ENCODE measurements at places on chromosomes 7 and 10.

GRCh38 chr7:36192053-36192824 lies 39.2 kb downstream of the EEPD1 start:
- no peak for DNase-seq

DNA sequence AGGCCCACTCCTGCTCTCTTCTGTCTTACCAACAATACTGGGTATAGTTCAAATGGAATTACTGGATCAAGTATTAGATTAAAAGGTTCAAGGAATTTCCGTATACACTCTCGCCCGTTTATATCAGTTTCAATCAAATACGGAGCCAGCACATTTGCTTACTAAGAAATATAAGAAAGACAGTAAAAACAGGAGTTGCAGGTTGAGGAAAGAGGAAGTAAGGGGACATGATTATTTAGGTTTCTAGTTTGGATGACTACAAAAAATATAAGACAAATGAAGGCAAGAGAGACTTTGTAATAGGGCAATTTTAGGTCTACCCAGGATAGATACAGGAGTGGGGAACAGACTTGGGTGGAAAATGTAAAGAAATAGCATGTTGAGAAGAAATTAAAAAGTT lies 109.9 kb upstream of the ABI1 start:
- no peak for DNase-seq

GRCh38 chr10:113086282-113086681 lies 136.2 kb downstream of the TCF7L2 start:
- DNase-seq: no peak

DNA sequence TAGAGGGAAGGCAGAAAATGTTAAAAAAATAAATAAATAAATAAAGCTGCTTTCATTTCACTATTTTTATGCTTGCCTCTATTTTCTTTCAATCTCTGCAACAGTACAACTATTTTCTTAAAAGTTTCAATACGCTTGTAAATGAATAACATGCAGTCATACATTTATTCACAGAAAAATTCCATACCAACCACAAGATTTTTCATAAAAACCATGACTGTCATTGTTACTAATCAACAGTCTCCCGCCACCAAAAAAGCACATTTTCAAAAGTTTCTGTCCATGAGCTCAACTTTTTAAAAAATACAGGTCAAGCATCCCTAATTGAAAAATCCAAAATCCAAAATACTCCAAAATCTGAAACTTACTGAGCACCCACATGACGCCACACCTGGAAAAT lies 5.3 kb downstream of the PARD3 start:
- DNase-seq: no peak

GRCh38 chr10:12228851-12229250 lies 32.9 kb downstream of the CDC123 start:
- DNase-seq: no peak

DNA sequence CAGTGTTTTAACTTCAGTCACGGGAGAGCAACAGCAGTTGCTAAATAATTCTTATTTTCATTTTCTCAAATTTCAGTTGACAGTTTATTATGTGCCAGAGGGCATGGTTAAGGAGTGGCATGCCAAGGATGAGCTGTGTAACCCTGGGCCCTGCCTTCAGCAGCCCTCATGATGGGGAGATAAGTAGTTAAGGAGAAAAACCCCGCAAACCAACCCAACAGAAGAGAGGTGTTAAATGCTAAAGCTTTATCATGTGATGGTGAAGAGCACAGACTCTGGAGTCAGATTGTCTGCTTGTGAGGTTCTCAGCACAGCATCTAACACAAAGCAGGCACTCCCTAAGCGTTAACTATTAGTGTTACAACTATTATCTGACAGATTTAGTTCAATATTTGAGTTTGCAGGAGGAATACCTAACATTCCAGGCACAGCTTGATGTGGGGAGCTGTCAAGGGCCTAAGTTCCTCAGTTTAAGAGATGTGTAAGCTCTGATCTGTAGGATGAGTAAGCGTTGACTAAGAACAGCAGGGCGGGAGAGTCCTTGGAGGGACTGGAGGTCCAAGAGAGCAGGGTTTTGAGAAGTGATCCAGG lies 29.6 kb downstream of the STAM start:
- DNase-seq: no peak

- DNase-seq: no peak
Observed at GRCh38 chr10:73588656-73589055, 2.5 kb downstream of the USP54 start.

DNA sequence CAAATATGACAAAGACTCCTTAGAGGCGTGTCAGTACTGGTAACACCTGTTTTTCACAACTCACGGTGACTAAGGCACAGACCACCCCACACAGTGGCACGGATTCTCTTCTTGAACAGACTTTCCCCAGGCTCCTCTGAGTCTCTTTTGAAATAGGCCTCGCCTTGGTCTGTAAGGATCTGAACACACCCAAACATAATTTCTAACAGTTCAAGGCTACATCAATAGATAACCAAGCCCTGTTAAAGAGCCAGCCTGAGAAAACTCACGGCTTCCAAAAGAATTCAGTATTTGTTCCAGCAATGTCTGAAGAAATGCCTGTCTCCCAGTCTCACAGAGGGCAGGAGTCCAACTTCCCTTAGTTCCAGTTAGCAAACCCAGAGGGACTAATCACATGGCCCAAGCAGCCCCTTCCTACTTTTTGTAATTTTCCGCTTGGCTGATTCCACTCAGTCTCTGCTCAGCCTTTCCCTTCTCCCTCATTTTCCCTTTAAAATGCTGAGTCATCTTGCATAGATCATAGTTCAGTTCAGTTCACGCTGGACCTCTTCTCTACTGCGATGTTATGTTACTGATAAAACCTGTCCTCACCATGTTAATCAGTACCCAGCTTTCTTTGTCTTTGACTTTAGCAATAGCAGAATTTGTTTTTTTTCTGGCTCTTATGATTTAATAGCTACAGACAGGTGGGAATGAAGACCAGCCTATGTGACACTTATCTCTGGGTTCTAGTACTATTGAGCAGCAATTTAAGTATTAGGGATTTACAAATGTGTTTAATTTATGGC lies 22.6 kb upstream of the AKR1C3 start:
- DNase-seq: no peak

DNA sequence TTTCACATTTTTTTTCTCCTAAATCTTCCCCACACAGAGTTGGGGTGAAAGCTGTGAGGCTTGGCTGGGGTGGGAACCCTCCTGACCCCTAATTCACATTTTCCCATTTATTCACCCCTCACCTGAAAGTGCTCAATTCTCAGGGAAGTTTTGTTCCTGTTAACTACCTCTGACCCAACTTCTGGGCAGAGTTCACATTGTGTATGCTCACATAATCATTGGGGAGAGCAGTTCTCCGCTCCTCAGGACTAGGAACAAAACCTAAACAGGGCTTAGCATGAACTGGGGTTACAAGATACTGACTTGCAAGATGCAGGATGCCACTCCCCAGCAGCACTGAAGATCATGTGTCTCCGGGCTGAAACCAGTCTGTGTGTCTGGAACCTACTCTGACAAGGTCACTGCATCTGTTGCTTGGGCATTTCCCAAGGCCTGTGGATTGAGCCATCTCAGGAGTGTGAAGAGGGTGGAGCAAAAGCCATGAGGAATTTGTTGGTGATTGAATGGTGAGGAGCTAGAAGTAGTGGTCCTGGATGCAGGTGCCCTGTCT lies 258.1 kb upstream of the IGFBP3 start:
- no peak for DNase-seq

- DNase-seq: no peak
Observed at GRCh38 chr7:130144312-130145171, 60.7 kb downstream of the TMEM209 start.

DNA sequence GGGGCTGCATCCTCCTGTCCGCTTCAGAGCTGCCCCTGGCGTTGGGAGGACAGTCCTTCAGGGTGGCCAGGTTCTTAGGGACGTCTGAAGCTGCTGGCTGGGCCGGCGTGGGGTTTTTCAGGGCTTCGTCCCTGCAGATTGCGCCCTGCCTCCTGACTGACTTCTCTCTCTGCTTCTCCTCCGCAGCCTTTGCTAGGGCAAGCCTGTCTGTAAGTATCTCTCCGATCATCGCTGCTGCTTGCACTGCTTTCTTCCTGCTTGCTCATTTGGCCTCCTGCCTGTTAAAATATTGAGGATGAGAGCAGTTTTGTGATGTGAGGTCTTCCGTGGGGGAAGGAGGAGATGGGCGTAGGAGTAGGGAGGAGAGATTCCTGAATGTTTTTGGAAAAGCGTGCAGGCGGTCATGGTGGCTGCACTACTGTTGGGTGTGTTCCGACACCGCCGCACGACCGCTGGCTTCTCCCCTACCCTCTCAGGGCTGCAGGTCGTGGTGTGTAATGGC lies 25.3 kb downstream of the PFKFB3 start:
- no peak for DNase-seq

DNA sequence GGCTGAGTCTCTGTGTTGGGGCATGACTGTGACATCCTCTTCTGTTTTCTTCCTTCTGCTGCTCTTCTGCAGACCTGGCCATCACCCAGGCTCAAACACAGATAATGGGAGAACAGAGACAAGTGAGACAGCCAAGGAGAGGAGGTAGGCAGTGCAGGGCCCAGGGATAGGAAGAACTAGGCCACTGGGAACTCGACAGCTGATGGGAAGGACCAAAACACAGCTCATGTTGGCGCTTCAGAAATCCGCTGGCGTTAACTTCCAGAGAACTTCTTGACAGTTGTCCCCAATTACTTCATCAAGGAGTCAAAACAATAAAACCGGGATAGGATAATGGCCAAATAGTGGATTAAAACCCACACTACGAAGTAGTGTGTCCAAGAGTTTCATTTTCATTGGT lies 97.0 kb upstream of the PALS2 start:
- DNase-seq: no peak

DNA sequence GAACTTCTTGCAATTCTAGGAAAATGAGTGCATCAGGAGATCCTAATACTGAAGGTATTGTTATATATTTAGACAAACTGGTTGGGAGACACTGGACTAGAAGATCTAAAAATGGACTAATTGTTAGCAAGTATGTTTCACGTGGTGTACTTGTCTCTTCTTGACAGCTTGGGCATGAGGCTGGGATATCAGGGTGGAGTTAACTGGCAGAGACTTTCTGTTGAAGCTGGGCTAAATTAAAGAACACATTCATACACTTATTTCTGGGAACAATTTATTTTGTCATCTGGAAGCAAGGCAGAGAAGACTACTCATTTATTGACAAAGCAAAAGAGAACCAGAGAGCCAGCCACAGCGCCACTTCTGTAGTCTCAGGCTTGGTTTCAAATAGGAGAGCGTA lies 25.9 kb downstream of the TYW1 start:
- no peak for DNase-seq

- DNase-seq: no peak
Observed at GRCh38 chr10:59753267-59753666, at the start of gene MRLN. TSS of gene MRLN (minus strand) at chr10:59753455.

Measured in CD4-positive, alpha-beta T cell treated with Interleukin-10 for 1 hour (primary cell).